Astrocyte (in vitro differentiated cells and primary cell): ENCODE measurements at places on chromosomes 2 and 18. TPM values are rescaled to one million over a fixed set of nuclear protein-coding genes. Genes with fewer than 3 reads are reported as not detected.

DNA sequence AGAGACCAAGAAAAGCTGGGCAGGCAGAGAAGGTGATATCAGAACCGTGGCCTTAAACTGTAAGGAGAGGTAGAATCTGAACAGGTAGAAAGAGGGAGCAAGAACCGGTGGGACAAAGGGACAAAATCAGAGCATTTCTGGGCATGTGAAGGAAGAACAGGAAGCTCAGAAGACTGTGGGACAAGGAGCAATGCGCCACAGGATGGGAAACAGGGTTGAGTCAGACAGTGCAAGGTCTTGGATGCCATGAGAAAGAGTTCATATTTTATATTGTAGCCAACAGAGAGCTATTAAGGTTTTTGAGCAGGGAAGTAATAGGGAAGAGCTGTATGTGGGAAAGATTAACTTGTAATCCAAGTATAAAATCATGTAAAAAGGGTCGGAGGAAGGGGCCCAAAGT, 106.4 kb upstream of the UGP2 start:
- H3K4me1 ChIP-seq, result peaks cover 25% of the 10 kb centered on the region
- no peaks in the 10 kb centered on the region for H3K27me3 ChIP-seq

GRCh38 chr2:2472044-2472443, 141.0 kb upstream of the MYT1L start:
- H3K27me3 ChIP-seq, result no peaks in the 10 kb centered on the region
- DNase-seq, result no peak
- no peak overlapping the region for H3K27ac ChIP-seq
- no peaks in the 10 kb centered on the region for H3K4me1 ChIP-seq

DNA sequence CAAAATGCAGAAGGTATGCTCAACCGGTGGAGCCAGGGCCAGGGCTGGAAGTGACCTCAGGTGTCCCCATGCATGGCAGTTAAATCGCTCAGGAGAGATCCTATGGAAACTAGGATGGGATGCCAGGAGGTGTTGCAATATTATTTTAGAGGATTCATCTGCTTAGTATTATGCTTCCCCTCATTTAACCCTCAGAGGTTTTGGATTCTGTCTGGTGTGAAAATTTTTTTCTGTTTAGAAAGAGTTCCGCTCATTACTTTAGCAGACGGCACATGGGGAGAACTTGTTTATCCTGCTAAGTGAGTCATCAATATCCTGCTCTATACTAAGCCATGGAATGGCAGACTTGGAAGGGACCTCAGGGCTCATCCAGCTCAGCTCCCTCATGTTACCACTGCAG, 42.5 kb downstream of the TRIB2 start:
- H3K27ac ChIP-seq, result peak overlapping the region; percentile 62
- DNase-seq, result peak; percentile 96
- H3K36me3 ChIP-seq, result no peaks in the 10 kb centered on the region
- no peaks in the 10 kb centered on the region for H3K27me3 ChIP-seq
- H3K4me1 ChIP-seq, result peaks cover 14% of the 10 kb centered on the region
- no peak overlapping the region for H3K4me3 ChIP-seq

GRCh38 chr2:191150600-191151330, at the start of gene STAT4:
Gene STAT4, minus strand, starts transcription at chr2:191150994. Its CDS starts 2,791 bp downstream, at chr2:191148203.
- H3K4me3 ChIP-seq, result peak within 1 kb of the TSS; percentile 72
- H3K36me3 ChIP-seq, result no peaks in the 10 kb centered on the region
- peak; percentile 67 for DNase-seq
- H3K27ac ChIP-seq, result no peak within 1 kb of the TSS
- no peaks in the 10 kb centered on the region for H3K27me3 ChIP-seq
- no peaks in the 10 kb centered on the region for H3K4me1 ChIP-seq

GRCh38 chr18:63823516-63824219, 48.5 kb downstream of the SERPINB7 start:
- H3K27ac ChIP-seq, result no peak overlapping the region
- DNase-seq, result peak; percentile 10
- H3K4me1 ChIP-seq, result no peaks in the 10 kb centered on the region
- H3K36me3 ChIP-seq, result no peaks in the 10 kb centered on the region

DNA sequence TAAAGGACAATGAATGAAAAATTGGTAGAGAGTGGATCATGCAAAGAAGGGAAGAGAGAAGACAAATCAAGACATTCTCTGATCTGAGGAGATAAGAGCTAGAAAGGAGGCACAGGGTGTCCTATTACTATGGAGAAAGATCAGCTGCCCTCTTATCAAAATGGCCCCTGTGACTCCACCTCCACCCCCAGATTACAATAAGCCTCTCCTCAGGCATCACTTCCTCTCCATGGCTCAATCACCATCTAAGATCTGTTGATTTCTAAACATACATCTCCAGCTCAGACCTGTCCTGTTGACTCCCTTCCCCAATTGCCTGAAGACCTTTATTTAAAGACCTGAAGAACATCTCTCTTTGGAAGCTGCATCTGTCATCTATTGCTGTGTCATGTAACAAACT, 43.2 kb downstream of the SP100 start:
- H3K27ac ChIP-seq, result no peak overlapping the region
- no peak for DNase-seq
- H3K36me3 ChIP-seq, result peaks cover 20% of the 10 kb centered on the region
- H3K27me3 ChIP-seq, result no peaks in the 10 kb centered on the region

- H3K4me1 ChIP-seq, result no peaks in the 10 kb centered on the region
- no peak overlapping the region for H3K27ac ChIP-seq
- peaks cover 2% of the 10 kb centered on the region for H3K27me3 ChIP-seq
- H3K4me3 ChIP-seq, result no peak overlapping the region
Measured at GRCh38 chr2:100589527-100589926, 26.7 kb downstream of the PDCL3 start.

DNA sequence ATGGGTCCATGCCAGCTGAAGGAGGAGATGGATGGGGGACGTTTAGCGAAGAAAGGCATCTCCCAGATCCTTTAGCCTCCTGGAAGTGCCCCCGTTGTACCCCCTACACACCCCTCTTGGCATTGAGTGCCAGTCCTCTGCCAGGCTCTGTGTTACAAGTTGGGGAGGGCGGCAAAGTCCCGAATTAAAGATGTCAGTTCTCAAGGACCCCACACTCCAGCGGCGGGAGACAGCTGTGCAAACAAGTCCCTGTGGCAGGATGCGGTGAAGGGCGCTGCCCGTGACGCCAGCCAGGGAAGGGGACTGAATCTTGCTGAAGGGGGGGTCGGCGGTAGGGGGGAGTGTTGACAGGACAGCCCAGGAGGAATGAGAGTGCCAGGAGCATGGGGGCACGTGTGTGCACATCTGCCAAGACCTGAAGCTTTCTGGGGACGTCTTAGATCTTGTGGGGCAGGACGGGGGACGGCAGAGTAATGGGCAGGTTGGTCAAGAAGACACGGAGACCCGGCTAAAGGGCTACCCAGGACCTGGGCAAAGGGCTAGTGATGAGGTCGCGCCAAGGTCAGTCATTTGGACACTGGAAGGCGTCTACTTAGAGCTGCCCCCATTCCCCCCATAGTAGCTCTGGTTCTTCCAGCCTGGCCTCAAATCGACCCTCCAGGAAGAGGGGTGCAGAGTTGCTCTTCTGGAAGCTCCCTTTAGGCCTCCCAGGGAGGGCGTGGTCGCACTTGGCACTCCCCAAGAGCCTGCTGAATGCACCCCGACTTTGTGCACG, 2.8 kb upstream of the CTDSP1 start:
- no peaks in the 10 kb centered on the region for H3K36me3 ChIP-seq
- peaks cover 39% of the 10 kb centered on the region for H3K4me1 ChIP-seq
- H3K4me3 ChIP-seq, result peak overlapping the region; percentile 73
- H3K27ac ChIP-seq, result peak overlapping the region; percentile 89
- peak; percentile 53 for DNase-seq

GRCh38 chr2:99662761-99663341, 173.0 kb upstream of the REV1 start:
- H3K4me1 ChIP-seq, result peaks cover 18% of the 10 kb centered on the region
- no peak overlapping the region for H3K4me3 ChIP-seq
- H3K36me3 ChIP-seq, result no peaks in the 10 kb centered on the region
- H3K27ac ChIP-seq, result peak overlapping the region; percentile 73
- peak; percentile 100 for DNase-seq

DNA sequence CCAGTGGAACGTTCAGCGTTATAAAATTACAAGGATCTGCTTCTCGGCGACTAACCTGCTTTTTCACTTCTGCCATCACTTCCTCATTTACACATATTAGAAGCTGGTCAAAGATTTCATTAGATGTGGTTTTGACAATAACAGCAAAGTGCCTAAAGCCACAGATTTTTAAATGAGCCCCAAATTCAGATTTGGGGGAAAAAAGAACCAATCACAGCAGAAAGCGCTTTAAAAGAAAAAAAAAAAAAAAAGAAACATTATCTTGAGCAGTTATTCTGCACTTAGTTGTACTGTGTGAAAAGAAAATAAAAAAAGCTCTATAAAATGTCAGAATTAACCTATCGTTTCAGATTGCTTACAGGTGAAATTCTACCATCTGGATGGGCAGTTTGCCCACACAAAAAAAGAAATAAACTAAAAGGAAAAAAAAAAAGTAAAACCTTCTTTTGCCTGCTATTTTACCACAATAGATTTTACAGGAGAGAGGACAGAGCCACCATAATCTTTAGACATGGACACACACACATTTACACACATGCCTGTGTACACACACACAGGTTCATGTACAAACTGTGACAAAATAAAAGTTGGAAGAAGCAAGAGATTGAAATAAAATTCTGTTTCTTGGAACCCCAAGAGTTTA, 167.2 kb downstream of the TCF4 start:
- peak overlapping the region; percentile 60 for H3K27ac ChIP-seq
- peak overlapping the region; percentile 17 for H3K4me3 ChIP-seq
- H3K4me1 ChIP-seq, result peaks cover 29% of the 10 kb centered on the region

- no peaks in the 10 kb centered on the region for H3K36me3 ChIP-seq
- no peak for DNase-seq
- no peak overlapping the region for H3K4me3 ChIP-seq
- no peaks in the 10 kb centered on the region for H3K27me3 ChIP-seq
- no peaks in the 10 kb centered on the region for H3K4me1 ChIP-seq
Measured at GRCh38 chr2:84989422-84989821, 18.5 kb downstream of the KCMF1 start.

DNA sequence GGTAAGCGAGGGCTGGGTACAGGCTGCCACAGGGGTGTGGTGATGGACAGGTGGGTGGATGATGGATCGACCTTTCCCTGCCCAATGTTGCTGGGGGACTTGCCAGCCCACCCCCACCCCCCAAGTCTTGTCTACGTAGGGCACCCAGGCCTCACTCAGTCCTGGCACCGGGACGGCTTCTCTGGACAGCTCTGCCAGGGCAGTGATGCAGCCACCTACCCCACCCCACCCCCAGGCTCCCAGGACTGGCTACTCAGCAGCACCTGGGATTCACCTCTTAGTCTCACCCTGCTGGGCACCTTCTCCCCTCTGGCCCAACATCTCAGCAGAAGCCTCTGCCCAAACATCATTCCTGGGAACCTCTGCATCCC, 55.7 kb downstream of the ANKMY1 start:
- H3K27me3 ChIP-seq, result no peaks in the 10 kb centered on the region
- DNase-seq, result no peak
- H3K27ac ChIP-seq, result no peak overlapping the region
- no peaks in the 10 kb centered on the region for H3K36me3 ChIP-seq

- H3K36me3 ChIP-seq, result peaks cover 6% of the 10 kb centered on the region
- H3K4me3 ChIP-seq, result no peak overlapping the region
- peaks cover 11% of the 10 kb centered on the region for H3K4me1 ChIP-seq
- no peak overlapping the region for H3K27ac ChIP-seq
- DNase-seq, result no peak
Measured at GRCh38 chr2:25230198-25230947, 62.0 kb upstream of the POMC start.

GRCh38 chr2:96404446-96405373, 69.1 kb downstream of the NCAPH start:
- H3K27ac ChIP-seq, result no peak overlapping the region
- no peaks in the 10 kb centered on the region for H3K36me3 ChIP-seq
- peaks cover 17% of the 10 kb centered on the region for H3K4me1 ChIP-seq
- DNase-seq, result no peak

DNA sequence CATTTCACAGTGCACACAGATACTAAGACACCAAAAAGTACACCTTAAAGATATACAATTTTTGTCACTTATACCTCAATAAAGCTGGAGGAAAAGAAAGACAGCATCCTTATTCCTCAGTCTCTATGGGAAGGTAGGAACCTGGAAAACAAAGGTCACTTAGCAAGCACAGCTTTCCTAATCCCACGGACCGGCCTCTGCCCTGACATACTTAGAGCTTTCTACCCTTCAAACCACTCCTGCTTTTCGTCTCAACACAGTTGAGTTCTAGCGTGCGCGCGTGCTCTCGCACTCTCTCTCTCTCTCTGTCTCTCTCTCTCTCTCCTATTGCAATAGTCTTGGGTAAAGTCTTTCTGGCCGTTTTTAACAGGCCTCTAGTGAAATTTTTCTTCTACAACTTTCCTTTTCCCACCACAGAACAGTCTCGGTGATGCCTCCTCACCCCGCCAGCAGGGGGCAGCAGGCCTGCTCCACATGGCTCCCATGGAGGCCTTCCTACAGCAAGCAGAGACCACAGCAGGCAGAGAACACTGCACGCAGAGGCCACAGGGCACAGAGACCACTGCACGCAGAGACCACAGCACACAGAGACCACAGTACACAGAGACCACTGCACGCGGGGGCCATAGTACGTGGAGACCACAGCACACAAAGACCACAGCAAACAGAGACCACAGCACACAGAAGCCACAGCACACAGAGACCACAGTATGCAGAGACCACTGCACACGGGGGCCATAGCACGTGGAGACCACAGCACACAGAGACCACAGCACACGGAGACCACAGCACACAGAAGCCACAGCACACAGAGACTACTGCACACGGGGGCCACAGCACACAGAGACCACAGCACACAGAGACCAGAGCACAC, 106.9 kb downstream of the FBXO15 start:
- H3K4me1 ChIP-seq, result no peaks in the 10 kb centered on the region
- H3K27ac ChIP-seq, result no peak overlapping the region
- no peak overlapping the region for H3K4me3 ChIP-seq
- no peak for DNase-seq
- no peaks in the 10 kb centered on the region for H3K27me3 ChIP-seq

GRCh38 chr2:205770577-205770976, 88.3 kb downstream of the NRP2 start:
- H3K27me3 ChIP-seq, result no peaks in the 10 kb centered on the region
- peaks cover 10% of the 10 kb centered on the region for H3K36me3 ChIP-seq
- peaks cover 34% of the 10 kb centered on the region for H3K4me1 ChIP-seq
- DNase-seq, result no peak
- no peak overlapping the region for H3K4me3 ChIP-seq

- H3K27me3 ChIP-seq, result peaks cover 24% of the 10 kb centered on the region
- no peaks in the 10 kb centered on the region for H3K36me3 ChIP-seq
- H3K27ac ChIP-seq, result no peak overlapping the region
- no peak for DNase-seq
Measured at GRCh38 chr2:230842473-230842872, 22.3 kb upstream of the ITM2C start.

Gene TMEM237
- 35.2 and 37.7 TPM in 2 replicates for total RNA-seq

Gene MC2R
- not detected in 2 replicates for total RNA-seq

Gene MEP1B
- total RNA-seq, result not detected in 2 replicates

Gene SATB2
- 11.6 and 12.3 TPM in 2 replicates for total RNA-seq

Gene CRYBA2
- not detected in 2 replicates for total RNA-seq

Gene FHL2
- total RNA-seq, result 104 and 115 TPM in 2 replicates

Gene FRZB
- total RNA-seq, result 0.67 and 0.77 TPM in 2 replicates

Gene SERPINB13
- not detected in 2 replicates for total RNA-seq

Gene SP140L
- 32.2 and 36.8 TPM in 2 replicates for total RNA-seq

Gene KCNK3
- total RNA-seq, result 1.9 and 2.3 TPM in 2 replicates

Gene ZC3H6
- total RNA-seq, result 3.9 and 7.4 TPM in 2 replicates
